ENCODE measurements at places on chromosomes 2 and 18. TPM values are rescaled to one million over a fixed set of nuclear protein-coding genes. Genes with fewer than 3 reads are reported as not detected.

DNA sequence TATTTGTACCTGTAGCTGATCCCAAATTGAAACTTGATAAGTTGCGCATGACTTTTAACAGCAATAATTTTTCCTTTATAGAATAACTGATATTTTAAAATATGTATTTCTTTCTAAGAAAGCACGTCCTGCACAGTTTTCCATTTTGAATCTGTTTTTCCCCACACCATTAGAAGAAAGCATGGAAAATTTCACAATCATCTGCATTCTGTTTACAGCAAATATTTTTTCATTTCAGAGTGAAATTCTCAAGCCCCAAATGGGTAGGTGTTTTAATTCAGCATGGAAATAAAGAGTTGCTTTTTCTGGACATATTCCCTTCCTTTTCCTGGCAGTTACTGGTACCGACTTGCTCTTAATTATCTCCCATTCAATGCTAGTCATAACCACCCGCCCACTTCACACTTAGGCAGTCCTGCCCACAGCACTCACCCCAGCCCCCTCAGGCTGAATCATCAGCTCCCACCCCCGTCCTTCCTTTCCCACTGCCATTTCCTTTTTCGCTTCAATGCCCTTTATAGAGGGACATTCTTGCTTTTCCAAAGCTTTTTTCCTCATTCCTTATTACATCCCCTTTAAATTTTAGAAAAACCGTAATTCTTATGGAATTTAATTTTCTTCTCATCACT, 89.2 kb upstream of the GLS start:
- no peaks in the 10 kb centered on the region for H3K36me3 ChIP-seq
- H3K4me3 ChIP-seq: no peak overlapping the region
- no peak for DNase-seq
- no peak overlapping the region for H3K27ac ChIP-seq

DNA sequence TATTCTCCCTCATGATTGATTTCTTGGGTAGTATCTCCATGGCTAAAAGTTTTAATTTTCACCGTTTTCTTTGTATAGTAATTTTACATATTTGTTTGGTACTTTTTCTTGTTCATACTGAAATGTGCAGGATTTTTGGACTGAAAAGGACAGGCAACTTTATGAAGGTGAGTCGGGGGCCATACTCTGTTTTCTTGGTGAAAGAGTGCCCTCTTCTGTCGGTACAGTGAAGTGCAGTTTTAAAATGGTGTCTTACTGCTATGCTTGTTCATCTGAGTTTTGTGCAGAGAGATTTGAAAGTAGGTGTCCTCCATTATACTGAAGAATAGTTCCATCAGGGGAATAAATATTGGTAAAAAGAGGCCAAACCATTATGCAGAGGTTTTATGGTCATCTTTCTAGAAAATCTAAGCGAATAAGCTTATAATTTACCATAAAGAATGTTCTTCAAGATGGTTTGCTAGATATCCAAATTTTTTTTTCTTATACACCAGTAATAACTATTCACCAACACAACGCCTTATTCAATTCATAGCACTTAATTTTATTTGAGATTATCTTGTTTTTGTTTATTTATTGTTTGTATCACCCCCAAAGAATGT, 8.7 kb upstream of the SERPINB13 start:
- H3K27ac ChIP-seq: no peak overlapping the region
- H3K4me3 ChIP-seq: no peak overlapping the region

DNA sequence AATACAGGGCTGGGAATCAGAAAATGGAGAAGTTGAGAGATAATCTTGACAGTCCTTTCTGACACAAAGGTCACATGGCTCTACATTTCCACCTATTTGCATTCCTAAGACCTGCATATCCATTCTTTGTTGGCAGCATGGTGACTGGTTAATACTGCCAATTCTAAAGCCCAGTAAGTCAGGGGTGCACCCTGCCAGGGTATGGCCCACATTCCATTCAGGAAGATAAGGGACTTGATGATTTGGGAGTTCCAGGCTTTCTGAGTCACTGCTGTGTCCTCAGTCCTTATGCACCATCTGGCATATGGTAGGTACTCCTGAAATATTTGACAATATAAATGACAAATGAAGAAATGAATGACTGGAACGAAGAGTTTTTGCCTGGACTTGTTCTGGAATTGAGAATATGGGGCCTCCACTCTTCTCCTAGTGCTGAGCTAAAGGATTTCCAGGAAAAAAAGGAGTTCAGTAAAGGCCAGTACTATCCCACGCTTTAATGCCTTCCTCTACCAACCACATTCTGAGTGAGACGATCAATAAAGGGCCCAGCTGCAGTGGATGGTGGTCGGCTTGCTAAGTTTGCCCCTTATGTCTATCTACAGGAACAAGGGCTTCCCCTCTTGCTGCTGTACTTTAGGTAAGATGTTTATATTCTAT, 31.7 kb upstream of the EIF2AK3 start:
- peak overlapping the region; percentile 57 for H3K27ac ChIP-seq
- no peaks in the 10 kb centered on the region for H3K4me1 ChIP-seq
- H3K27me3 ChIP-seq: no peaks in the 10 kb centered on the region
- no peak for DNase-seq
- H3K4me3 ChIP-seq: no peak overlapping the region

DNA sequence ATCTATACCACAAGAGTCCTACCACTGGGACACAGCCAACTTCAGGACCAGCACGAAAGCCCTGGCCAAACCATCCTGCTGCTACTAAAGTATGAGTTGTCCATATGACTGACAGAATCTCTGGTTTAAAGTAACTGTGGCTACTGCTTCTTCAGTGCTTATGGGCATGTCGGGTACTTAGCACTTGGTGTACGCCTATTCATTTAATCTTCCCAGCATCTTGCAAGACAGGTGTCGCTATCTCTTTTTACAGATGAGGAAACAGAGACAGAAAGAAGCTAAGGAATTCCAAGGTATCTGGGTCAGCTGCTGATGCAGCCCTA, 203.4 kb upstream of the ID2 start:
- H3K4me3 ChIP-seq: no peak overlapping the region
- H3K36me3 ChIP-seq: no peaks in the 10 kb centered on the region
- DNase-seq: no peak
- peaks cover 54% of the 10 kb centered on the region for H3K4me1 ChIP-seq

GRCh38 chr2:69251943-69252342, 135.1 kb downstream of the GFPT1 start:
- no peak overlapping the region for H3K27ac ChIP-seq
- H3K4me3 ChIP-seq: no peak overlapping the region
- H3K36me3 ChIP-seq: no peaks in the 10 kb centered on the region

GRCh38 chr18:52312346-52312745, 27.7 kb upstream of the DCC start:
- no peak overlapping the region for H3K27ac ChIP-seq
- no peak overlapping the region for H3K4me3 ChIP-seq
- DNase-seq: no peak
- no peaks in the 10 kb centered on the region for H3K27me3 ChIP-seq

- H3K4me1 ChIP-seq: no peaks in the 10 kb centered on the region
- no peak overlapping the region for H3K27ac ChIP-seq
- H3K4me3 ChIP-seq: no peak overlapping the region
- DNase-seq: no peak
- H3K27me3 ChIP-seq: no peaks in the 10 kb centered on the region
These were observed 135.4 kb upstream of the SERPINE2 start for GRCh38 chr2:224174521-224174920.

DNA sequence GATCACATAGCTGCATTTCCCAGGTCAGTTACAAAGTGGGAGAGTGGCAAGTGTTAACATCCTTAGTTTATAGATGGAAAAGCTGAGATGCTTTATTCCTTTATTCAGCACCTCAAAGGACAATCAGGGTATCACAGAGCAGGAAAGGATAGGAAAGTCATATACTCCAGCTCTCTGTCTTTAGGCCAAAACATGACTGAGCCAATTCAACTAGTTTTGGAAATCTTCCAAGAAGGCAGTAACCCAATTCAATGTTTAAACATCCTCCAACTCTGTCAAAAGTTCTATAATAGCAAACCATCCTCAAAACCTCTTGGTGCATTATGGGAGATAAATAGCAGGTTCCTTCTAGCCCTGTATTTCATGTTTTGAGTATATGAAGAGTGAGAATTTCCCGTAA, 25.2 kb downstream of the CASP8 start:
- H3K36me3 ChIP-seq: peaks cover 55% of the 10 kb centered on the region
- no peak overlapping the region for H3K4me3 ChIP-seq
- H3K27me3 ChIP-seq: no peaks in the 10 kb centered on the region
- no peak overlapping the region for H3K27ac ChIP-seq
- no peak for DNase-seq

GRCh38 chr2:29336341-29337241, 221.4 kb downstream of the CLIP4 start:
- H3K4me3 ChIP-seq: no peak overlapping the region
- no peaks in the 10 kb centered on the region for H3K4me1 ChIP-seq
- DNase-seq: no peak
- H3K36me3 ChIP-seq: no peaks in the 10 kb centered on the region

DNA sequence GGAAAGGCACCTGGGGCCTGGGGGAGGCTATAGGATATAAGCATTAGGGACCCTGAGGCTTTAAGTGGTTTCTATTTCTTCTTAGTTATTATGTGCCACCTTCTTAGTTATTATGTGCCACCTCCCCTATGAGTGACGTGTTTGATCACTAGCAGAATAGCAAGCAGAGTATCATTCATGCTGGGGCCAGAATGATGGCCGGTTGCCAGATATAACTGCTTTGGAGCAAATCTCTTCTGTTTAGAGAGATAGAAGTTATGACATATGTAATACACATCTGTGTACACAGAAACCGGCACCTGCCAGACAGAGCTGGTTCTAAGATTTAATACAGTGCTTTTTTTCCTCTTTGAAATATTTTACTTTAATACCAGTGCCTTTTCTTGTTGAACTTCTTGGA, 29.4 kb downstream of the LIPG start:
- no peak for DNase-seq
- H3K4me1 ChIP-seq: no peaks in the 10 kb centered on the region
- no peak overlapping the region for H3K4me3 ChIP-seq
- H3K27ac ChIP-seq: no peak overlapping the region
- H3K36me3 ChIP-seq: no peaks in the 10 kb centered on the region

- DNase-seq: no peak
- no peak overlapping the region for H3K27ac ChIP-seq
- H3K4me1 ChIP-seq: no peaks in the 10 kb centered on the region
These were observed 75.2 kb upstream of the LCLAT1 start for GRCh38 chr2:30371772-30372373.

GRCh38 chr2:216830346-216830745, 29.5 kb downstream of the TNP1 start:
- no peaks in the 10 kb centered on the region for H3K27me3 ChIP-seq

GNAL gene
- total RNA-seq: 5.6 TPM

TUBB8B gene
- 0.47 TPM for total RNA-seq

ZFP36L2 gene
- 136 TPM for total RNA-seq

PROKR1 gene
- not detected for total RNA-seq

TEX44 gene
- not detected for total RNA-seq

All from lower lobe of right lung (tissue), 2 donors.